Stimulated activated CD8-positive, alpha-beta memory T cell treated with anti-CD3 and anti-CD28 coated beads, Interleukin-2, amount 100 ng/mL, for 48 hours (primary cell): ENCODE measurements at places on chromosomes 4 and X.

DNA sequence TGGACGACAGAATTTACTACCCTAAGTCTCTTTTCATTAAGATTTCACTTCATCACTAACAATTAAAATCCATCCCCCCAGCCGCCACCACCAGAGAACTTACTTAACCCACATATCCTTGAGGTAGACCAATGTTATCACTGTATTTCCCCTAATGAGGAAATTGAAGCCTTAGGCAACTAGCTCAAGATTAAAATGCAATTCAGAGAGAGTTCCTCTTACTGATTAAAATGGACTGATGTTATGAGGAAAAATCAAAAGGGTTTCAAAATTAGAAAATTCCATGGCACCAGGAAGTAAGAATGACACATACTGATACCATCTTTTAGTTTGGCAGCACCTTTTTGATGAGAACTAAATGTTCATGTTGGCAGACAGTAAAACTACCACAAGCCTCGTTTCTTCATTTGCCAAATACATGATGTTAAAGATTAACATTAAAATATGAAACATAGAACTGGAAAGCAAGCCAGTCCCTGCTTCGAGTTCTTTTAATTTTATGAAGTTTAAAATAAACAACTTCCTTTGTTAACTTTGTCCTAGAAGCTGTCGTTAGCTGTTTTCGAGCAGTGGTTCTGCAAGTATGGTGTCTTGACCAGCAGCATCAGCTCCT is 69.3 kb upstream of the CCDC160 start:
- no peak for DNase-seq

- DNase-seq: no peak
Observed at GRCh38 chr4:11687727-11688126, 259.0 kb upstream of the HS3ST1 start.

- no peak for DNase-seq
Observed at GRCh38 chr4:48187813-48188212, 53.8 kb upstream of the TXK start.

GRCh38 chr4:167779864-167780263 is 312.5 kb upstream of the ANXA10 start:
- DNase-seq: no peak

DNA sequence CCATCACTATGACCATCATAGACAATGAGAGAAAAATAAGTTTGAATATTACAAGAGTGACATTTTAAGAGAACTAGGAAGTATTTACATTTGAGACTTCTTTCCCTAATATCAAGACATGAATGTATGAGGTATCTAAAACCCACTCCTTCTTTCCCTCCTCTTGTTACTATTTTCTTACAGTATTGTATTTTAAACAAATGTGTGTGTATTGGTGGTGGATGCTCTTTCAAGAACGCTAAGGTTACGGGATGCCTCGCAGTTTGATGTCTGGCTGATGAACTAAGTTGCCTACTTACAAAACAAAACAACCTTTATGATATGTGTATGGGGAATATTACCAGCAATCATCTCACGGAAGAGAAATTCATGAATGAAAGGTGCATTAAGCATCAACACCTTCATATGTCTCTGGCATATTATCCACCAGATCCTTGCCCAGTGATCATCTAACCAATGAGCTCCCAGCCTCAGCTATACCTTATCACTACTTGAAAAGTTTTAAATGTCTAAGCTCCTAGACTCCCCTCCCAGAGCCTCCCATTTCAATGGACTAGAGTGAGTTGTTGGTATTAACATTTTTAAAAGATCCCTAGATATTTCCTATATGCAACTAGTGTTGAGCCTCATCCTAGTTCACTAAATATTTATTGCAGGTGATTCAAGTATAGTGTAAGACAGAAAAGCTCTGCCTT is 10.6 kb downstream of the AREG start:
- no peak for DNase-seq

GRCh38 chr4:158459085-158459820 is 62.4 kb upstream of the RXFP1 start:
- no peak for DNase-seq

GRCh38 chr4:186598686-186599085 is 43.3 kb upstream of the MTNR1A start:
- DNase-seq: no peak

GRCh38 chr4:108991551-108992328 is 228.9 kb upstream of the ETNPPL start:
- no peak for DNase-seq

GRCh38 chrX:12563121-12563520 is 228.1 kb upstream of the PRPS2 start:
- no peak for DNase-seq

DNA sequence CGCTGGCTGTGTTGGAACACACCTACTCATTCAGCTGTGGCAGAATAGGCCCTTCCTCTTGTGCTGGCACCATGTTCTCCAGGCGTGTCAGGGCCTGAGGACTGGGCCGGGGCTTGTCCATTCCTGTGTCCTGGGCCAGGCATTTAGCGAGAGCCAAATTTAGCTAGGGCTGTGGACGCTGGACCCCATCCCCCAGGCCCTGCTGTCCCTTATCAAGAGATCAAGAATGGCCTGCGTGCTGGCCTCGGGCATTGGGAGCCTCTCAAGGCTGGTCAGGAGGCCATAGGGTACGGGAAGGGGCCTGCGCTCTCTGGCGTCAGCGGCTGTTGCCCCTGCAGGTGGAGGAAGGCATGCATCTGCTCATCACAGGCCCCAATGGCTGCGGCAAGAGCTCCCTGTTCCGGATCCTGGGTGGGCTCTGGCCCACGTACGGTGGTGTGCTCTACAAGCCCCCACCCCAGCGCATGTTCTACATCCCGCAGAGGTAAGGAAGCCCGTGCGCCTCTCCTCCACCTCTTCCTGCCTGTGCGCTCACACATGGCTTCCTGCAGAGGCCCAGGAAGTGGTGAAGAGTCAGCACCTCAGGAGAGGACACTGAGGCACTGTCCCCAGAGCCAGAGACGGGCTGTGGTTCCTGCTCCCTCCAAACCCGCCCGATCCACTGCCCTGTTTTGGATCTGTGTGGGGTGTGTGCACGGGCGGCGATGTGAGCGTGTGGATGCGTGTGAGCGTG is 15.3 kb downstream of the ABCD1 start:
- no peak for DNase-seq

- no peak for DNase-seq
Observed at GRCh38 chr4:76203541-76203940, 10.1 kb downstream of the SCARB2 start.

DNA sequence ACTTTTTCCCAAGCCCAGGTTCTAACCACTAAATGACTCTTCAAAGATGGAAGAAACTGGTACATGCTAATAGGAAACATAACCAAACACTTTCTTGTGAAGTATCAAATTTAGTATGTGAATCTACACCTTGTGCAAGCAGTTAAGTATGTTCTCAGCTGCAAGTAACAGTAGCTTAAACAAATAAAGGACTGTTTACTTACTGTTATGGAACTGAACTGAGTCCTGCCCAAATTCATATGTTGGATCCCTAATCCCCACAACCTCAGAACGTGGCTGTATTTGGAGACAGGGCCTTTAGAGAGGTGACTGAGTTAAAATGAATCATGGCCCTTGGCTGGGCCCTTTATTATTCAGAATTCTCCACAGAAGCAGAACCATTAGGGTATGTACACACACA is 178.7 kb downstream of the KDR start:
- DNase-seq: no peak
